ENCODE measurements at places on chromosomes 16 and 17. TPM values are rescaled to one million over a fixed set of nuclear protein-coding genes. Genes with fewer than 3 reads are reported as not detected.

CLEC10A gene
- total RNA-seq: not detected

CCL18 gene
- total RNA-seq: not detected

NACA2 gene
- not detected for total RNA-seq

MT1A gene
- 17.6 TPM for total RNA-seq

Data from subcutaneous preadipocyte (primary cell).